ENCODE measurements at places on chromosomes 2 and 18.

- no peak for DNase-seq
Observed at GRCh38 chr2:211812587-211812986, 726.0 kb downstream of the ERBB4 start.

- no peak for DNase-seq
Observed at GRCh38 chr2:232634206-232635150, 1.1 kb downstream of the EFHD1 start.

- no peak for DNase-seq
Observed at GRCh38 chr2:164906947-164907346, 48.4 kb downstream of the SLC38A11 start.

GRCh38 chr18:26461405-26461804 is 86.9 kb downstream of the KCTD1 start:
- no peak for DNase-seq

DNA sequence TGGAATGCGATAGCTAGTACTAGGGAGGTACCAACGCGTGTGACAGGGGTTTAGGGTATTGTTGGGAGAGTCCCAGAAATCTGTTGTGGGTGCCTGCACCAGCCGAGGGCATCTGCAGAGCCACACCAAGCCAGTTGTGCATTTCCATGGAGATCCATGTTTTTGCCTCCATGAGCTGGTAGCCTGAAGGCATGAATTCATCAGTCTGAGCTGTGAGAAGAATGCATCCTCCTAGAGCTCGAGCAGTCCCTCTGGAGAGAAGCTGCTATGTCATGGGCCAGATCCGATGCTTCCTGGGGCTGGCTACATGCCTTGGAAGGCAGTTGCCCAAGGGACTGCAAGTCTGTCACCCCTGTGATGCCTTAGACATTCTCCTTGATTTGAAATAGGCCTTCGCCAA is 57.9 kb downstream of the LIPG start:
- DNase-seq = no peak

GRCh38 chr2:230429513-230429912 is 13.5 kb downstream of the SP100 start:
- no peak for DNase-seq

GRCh38 chr18:58535340-58536201 is 93.3 kb downstream of the ALPK2 start:
- DNase-seq = no peak

DNA sequence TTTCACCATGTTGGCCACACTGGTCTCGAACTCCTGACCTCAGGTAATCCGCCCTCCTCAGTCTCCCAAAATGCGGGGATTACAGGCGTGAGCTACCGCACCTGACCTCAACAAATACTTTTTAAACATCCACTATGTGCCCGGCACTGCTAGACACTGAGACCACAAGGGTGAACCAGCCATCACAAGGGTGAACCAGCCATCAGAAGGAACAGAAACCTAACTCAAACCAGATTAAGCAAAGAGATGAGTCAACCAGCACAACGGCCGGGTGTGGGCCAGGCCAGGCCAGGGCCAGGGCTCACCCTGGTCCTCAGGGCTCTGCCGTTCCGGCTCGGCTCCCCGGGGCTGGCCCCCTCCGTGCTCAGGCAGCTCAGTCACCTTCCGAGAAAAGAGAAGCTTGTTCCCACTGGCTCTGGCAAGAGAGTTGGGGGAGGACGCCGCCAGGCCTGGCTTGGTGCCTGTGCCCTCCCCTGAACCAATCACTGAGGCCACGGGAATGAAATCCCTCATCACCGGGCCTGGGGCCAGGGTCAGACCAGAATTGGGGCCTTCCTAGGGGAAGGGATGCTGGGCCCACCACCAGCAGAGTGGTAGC is 4.4 kb downstream of the TEX44 start:
- no peak for DNase-seq

DNA sequence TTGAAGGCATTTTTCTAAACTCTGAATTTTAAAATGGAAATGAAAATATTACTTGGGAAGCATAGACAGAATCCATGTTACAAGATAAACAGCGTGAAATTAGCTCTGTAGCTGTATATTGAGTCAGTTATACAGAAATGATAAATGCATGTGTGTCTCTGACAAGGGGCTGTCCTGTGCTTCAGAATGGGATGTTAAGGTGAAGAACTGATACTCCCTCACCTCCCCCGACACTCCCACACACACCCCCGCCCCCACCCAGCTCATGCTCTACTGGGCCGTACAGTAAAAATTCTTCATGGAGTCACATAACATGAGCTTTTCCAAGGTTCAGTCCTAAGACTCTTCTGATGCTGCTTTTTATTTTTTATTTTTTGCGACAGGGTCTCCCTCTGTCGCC is 869 bp upstream of the THUMPD2 start:
- DNase-seq = no peak

DNA sequence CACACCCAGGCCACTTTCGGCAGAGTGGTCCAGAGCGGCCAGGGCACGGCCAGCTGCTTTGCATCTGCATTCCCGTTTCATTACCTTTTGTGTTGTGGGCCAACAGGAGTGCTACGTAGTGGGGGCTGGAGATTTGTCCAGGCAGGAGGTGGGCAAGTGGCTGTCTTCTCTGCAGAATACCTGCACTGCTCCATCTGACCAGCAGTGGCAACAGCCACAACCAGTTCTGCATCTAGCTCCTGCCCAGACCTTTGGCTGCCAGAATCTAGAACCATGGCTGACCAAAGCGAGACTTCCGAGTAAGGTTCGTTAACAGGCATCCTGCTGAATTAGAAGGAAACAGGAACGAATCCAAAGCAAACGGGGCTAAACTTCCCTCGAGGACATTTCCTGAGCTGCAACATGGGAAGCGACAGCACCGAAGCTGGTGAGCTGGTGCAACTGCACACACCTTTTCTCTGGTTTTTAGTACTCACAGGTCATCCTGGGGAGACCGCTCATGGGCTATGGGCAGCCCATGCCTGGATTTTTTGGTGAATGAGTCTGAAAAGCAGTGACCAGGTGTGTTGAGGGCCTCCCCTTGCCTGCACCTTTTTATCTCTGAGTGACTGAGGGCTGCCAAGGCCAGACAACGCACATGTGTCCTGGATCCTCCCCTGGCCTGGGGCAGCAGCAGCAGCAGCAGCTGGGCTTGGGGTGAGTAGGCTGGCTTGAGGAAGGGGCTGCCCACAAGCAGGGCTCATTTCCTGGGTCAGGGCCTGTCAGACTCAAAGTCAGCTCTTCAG is 10.5 kb downstream of the GDF7 start:
- no peak for DNase-seq

DNA sequence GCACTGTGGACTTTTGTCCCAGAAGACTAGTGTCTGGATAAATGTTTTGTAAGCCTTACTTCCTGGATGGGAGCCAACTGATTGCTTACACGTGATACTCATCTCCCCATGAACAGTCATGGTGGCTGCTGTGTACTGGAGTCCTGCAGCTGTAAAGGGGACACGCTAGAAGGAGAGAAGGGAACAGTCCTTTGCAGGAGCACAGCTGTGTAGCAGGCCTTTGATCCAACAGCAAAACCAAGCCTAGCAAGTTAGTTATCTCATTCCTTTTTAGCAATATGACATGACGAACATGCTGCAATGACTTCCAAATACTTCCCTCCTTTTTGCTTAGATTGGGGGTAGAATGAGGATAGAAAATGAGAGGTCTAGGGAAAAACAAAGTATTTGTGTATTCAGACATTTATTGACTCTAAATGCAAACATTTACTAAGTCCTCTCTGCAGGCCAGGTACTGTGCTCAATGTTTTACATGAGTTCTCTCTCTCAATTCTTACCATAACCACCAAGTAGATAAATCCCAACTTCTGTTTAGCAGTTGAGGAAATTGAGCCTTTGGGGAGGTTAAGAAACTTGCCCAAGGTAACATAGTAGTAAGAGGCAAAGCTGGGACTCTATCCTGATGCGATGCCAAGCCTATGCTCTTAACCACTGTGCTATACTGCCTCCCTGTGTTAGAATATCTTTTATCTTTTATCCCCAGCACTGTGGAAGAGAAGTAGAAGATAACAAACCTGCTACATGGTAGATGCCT is 55.4 kb upstream of the CD28 start:
- peak; percentile 37 for DNase-seq

GRCh38 chr2:178891959-178892485 is 84.8 kb upstream of the TTN start:
- DNase-seq = no peak

GRCh38 chr18:5295981-5296705 is 617 bp upstream of the ZBTB14 start:
- DNase-seq = peak; percentile 88

DNA sequence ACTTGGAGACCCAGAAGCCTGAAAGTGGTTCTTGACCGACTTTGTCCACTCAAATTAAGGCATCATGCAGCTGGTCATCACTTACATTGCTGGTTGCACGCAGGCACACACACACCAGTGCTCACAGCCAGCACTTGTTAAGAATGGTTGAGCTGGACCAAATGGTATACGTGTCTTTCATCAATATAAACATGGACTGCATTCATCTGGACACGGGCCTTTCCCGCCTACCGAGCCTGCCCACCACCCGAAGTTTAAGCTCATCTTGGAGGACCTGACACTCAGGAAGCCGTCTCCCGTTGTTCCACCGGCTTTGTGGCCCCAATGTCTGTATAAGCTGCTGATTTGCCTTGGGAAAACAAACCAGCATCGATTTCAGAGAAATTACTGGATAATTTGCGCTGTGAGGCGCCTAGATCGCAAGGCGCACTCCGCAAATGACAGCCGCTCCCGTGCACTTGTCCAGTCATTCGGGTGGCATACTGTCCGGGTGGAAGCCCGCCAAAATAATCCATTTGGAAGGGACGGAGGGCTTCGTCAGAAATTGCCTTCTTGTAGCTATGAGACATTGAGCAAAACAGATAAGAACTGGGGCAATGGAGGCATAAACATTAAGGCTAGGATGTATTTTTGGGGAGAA is 40.1 kb upstream of the AKAIN1 start:
- no peak for DNase-seq

DNA sequence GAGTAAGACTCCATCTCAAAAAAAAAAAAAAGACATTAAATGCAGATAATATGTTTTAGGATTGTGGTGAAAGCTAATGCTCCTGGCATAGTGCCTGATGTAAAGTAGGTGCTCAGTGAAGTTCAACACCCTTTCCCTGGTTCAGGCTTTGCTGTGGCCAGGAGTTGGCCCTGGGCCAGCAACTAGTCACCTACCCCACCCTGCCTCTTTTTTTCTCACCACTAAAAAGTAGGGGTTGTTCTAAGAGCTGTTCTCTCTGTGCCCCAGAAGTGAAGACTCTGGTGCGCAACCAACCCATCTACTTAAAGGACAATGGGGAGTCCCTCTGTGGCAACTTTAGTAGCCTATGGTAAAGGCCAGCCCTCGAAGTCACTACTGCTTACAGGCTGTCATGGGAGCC is 75.9 kb downstream of the DNMT3A start:
- no peak for DNase-seq

GRCh38 chr2:180012523-180012922 is 5.4 kb upstream of the CWC22 start:
- no peak for DNase-seq

DNA sequence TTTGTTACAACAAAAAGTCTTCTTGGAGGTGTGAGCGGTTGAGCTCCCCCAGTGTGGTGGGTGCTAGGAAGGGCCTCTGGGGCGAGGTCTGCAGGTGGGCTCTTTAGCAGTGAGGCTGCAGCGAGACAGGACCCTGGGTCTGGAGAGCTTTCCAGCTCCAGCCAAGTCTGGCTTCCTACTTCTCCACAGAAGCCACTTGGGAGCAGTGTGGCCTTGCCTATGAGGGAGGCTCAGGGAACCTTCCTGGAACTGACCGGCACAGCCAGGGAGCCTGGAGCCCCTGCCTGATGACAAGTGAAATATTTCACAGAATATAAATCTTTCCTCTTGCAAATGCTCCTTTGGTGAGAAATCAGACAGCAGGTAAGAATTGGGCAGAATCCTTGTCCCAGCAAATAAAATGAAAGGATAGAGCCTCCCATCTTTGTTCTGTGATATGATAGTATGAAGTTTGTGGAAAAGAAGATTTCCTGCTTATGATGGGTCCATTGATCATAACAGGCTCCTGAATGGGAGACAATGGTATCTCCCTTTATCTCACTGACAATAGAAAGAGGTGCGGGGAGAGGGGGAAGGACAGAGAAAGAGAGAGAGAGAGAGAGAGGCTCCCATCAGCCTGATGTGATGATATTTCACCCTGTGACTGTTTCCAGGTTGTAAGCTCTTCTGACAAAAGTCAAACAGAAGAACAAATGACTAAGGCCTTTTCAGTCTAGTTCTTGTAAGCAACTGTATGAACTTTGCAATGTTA is 289.8 kb upstream of the SPRED2 start:
- DNase-seq = no peak

GRCh38 chr2:72630767-72631166 is 195.1 kb downstream of the EXOC6B start:
- DNase-seq = no peak

- DNase-seq = no peak
Observed at GRCh38 chr18:44729631-44730101, 49.0 kb downstream of the SETBP1 start.

GRCh38 chr18:46946656-46947282 is 29.4 kb downstream of the KATNAL2 start:
- no peak for DNase-seq

GRCh38 chr18:26791676-26792075 is 73.8 kb downstream of the AQP4 start:
- DNase-seq = no peak

DNA sequence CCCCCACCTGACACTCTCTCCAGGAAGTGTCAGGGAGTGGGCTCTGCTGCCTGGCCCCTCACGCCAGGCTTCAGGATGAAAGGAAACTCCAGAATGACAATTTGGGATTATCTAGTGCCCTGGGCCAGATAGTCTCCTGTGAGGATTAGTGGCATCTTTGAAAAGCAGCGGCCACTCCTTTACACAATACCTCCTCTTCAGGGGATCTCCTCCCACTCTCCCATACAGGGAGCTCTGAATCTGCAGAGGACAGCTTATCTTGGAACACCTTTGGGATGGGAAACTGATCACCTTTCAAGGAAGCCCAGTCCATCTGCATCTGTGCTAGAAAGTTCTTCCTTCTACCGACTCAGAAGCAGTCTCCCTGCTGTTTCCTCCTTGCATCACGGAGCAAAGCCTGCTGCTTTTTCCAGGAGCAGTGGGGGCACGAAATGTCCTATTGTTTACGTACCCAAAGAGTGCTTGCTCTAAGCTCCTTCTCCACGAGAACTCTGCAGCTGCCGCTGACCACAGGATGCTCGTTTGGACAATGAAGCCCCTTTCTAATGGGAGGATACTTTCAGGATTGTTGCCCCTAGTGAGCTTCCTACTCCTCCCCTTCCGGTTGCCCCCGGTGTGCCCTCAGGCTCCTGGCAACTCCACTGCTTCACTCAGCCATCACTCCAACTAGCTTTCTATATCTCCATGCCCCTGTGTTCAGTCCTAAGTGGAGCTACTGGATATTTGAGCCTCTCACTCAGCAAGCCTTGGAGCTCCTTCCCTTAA is 31.5 kb downstream of the SIX3 start:
- DNase-seq = no peak

DNA sequence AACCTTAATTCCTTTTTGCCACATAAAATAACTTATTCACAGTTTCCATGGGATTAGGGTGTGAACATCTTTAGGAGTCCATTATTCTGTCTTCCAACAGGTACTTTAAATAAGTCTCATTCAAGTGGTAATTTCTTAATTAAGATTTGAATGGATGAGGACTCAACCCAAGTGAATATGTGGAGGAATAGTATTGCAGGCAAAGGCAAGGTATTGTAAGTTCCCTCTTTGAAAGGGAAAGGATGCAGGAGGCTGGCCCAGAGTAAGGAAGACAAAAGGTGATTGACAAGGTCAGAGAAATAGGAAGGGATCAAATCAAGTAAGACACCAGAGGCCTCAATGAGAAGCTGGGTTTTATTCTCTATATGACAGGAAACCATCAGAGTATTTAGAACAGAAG is 238.2 kb upstream of the RBMS1 start:
- no peak for DNase-seq

GRCh38 chr18:2258954-2259353 is 312.4 kb downstream of the METTL4 start:
- DNase-seq = no peak

GRCh38 chr2:37376421-37377186 is 32.2 kb downstream of the QPCT start:
- DNase-seq = peak; percentile 60

Measured in HCT116 (cell line).